RKO (cell line): ENCODE measurements at places on chromosomes 7 and 10.

DNA sequence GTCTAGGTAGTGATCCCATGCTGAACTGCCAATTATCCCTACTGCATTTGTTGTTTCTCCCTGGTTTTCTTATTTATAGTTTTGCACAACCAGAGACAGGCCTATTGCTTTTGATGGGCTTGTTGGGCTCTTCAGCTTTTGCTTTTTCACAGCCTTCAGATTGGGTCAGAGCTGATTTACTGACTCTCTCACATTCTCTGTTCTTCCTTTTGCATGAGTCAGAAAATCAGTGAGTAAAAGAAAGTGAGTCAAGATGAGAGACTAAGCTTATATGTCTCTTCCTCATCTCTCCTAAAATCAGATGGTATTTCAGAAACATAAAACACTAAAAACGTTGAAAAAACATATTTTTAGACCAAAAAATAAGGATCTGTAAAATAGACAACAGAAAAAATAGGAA lies 1135.4 kb downstream of the XPNPEP1 start:
- peak; percentile 5 for DNase-seq

DNA sequence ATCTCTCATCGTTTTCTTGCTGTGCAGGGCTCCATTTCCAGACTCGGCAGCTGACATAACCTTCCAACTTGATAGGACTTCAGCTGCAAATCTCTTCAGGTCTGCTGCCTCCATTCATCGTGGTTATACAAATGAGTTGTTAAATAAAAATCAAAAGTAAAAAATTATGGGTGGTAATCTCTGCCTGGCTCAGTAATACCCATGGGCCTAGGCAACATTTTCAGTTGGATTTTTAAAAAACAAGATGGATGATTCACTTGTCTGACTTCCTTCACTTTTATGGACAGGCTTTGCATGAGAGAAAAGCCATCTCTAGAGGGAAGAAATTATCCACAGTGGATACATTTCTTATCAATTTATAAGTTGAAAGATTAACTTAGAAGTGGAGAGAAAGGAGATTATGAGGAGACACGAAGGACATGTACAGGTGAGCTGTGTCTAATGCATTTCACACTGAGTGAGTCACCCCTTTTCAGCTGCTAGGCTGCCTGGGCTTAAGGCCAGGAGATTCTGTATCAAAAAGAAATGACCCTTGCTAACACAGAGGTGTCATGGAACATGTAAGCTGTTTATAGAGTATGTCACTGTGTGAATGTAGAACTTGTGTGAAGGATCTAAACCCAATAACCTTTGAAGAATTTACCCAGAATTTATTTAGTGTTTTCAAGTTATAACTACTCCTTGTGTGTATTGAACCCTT lies 495.1 kb downstream of the AUTS2 start:
- DNase-seq, result no peak

DNA sequence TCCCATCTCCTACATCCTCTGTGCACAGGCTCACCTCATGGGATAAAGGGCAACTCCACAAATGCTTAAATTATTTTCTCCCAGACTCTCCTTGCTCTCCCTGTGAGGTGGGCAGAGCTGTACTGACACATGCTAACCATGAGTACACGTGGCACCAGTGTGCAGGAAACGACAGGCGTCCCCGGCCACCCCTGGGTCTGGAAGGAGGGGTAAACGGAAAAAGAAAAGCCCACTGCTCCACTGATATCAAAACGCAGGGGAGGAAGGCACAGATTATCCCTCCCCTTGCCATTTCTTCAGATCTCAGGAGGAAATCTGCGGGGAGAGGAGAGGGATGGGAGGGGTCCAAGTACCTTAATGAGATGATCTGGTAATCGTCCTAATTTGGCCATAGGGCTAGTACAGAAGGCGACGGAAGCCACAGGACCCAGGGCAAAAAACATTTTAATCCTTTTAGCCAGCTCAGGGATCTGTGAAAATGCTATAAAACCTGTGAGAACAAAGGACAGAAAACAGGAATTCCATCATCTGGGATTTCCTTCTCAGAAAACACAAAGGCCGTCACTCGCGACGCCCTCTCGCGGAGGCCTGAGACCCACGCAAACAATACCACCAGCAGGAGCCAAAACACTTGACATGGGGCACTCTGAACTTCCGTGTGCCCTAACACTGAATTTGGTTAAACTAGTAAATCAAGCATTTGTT lies 17.8 kb upstream of the CH25H start:
- DNase-seq, result no peak

DNA sequence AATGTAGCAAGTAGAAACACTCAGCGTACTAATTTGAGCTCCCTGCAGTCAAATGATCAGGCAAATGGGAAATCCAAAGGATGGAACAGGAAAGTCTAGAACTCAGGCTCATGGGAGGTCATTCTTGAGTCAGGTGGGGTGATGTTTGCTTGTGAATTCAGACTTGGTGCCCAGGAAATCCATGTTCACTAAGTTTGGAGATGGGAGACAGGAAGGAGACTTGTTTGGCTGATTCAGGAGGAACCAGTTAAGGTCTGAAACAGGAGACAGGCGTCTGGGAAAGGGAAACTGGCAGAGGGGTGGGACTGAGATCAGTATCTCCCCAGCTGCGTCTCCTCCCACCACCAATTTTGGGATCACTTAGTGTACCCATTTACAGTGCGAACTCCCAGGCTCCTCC lies 38.4 kb upstream of the ZNF438 start:
- no peak for DNase-seq

DNA sequence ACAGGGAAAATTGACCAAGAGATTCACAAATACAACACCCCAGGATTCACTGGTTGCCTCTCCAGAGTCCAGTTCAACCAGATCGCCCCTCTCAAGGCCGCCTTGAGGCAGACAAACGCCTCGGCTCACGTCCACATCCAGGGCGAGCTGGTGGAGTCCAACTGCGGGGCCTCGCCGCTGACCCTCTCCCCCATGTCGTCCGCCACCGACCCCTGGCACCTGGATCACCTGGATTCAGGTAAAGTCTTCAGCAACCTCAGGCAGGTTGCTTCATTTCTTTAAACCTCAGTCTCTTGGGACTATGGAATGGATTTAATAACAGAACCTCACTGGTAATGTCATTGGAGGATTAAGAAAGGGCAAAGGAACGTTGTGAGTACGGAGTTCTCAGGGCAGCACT lies 206.9 kb upstream of the C7orf33 start:
- no peak for DNase-seq

- DNase-seq, result no peak
Measured at GRCh38 chr10:62796896-62797295, 7.6 kb upstream of the ADO start.

GRCh38 chr7:101868191-101868950 lies 50.9 kb downstream of the CUX1 start:
- no peak for DNase-seq

- no peak for DNase-seq
Measured at GRCh38 chr7:20458521-20458920, 127.8 kb downstream of the ITGB8 start.
